SK-N-SH (cell line): ENCODE measurements at places on chromosomes 12 and 14.

GRCh38 chr12:89700191-89700810 lies 8.3 kb downstream of the ATP2B1 start:
- DNase-seq = no peak

GRCh38 chr12:47033081-47033480 lies 46.3 kb upstream of the PCED1B start:
- DNase-seq = no peak

DNA sequence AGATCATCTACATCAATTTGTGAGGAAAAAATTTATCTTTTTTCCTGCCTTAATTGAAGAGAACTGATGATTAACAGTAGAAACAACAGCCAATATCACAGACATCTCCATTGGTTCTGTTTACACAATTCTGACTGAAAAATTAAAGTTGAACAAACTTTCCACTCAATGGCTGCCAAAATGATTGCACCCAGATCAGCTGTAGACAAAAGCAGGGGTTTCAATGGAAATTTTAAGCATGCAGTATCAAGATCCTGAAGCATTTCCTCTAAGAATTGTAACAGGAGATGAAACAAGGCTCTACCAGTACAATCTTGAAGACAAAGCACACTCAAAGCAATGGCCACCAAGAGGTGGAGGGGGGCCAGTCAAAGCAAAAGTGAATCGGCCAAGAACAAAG lies 231.6 kb upstream of the KRR1 start:
- no peak for DNase-seq

DNA sequence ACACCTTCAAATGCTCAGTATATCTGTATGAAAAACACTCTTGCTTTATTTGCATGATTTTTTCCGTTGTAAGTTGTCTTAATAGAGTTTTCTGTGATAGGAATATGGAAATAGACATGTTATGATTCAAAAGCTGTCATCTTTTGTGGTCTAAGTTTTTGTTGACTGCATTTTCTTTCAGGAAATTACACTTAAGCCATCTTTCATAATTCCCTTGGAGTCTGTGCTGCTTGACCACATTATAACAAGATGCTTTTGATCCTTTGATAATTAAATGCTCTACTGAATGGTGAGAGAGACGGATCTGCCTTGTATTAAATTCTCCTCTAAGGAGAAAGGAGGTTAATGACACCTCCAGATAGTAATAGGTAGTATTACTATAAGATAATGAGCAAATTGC lies 272.8 kb upstream of the DAAM1 start:
- no peak for DNase-seq

- DNase-seq = no peak
Measured at GRCh38 chr12:18239526-18239925, 21.8 kb upstream of the PIK3C2G start.

- DNase-seq = no peak
Measured at GRCh38 chr14:53375599-53375998, 222.5 kb upstream of the DDHD1 start.

GRCh38 chr12:92226071-92226661 lies 80.5 kb upstream of the BTG1 start:
- no peak for DNase-seq

- DNase-seq = no peak
Measured at GRCh38 chr14:83164016-83164415, 1630.4 kb upstream of the SEL1L start.

- DNase-seq = no peak
Measured at GRCh38 chr12:100830003-100830795, 35.6 kb downstream of the ANO4 start.

DNA sequence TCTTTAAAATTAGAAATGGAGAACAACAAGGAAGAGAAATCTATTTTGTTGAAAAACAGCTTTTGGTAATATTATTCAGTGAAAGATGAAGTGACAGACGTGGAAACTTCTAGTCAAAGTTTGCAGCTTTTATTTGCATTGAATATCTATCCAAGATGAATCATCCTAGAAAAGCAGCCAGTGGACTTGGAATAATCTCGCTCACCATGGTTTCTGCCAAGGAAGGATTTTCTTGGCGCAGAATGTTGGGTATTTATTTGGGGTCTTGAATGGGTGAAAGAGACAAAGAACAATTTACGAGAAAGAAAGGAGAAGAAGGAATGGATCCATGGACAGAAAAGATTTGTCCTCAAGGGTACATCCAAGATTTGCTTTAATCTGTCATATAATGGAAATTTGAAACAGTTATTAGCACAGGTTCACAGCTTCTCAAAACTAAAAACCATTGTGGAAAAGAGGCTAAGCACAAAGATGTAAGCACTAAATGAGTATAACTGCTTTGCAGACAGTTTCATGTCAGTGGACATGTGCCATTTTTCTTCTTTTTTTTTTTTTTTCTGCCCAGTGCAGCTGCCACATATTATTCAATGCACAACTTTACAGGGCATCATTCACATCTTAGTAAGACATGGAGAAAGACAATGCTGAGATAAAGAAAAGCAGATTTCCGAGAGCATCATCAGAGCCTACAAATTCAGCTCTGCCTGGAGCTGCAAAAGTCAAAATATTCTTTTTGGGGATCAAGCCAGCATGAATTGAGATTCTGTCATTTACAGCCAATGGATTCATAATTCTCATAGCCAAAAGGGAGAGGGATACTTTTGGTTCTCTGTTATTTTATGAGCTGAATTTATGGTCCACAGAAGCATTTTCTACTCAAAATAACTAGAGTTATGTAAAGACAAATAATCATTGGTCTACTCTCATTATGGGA lies 333.7 kb downstream of the DAD1 start:
- DNase-seq = no peak

DNA sequence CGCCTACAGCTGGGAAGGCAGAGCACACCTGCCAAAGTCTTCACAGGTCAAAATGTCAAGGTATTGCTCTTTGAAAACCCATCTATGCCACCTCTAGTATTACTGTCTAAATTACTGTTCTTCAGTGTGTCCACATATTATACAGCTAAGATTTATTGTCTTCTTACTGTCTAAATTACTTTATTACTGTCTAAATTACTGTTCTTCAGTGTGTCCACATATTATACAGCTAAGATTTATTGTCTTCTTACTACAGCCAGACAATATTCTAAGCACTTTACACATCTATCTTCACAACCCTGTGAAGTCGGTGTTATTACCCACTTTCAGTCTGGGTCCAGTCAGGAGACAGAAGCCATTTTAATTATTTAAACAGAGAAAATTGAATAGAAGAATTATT lies 173.9 kb downstream of the MYRFL start:
- no peak for DNase-seq

DNA sequence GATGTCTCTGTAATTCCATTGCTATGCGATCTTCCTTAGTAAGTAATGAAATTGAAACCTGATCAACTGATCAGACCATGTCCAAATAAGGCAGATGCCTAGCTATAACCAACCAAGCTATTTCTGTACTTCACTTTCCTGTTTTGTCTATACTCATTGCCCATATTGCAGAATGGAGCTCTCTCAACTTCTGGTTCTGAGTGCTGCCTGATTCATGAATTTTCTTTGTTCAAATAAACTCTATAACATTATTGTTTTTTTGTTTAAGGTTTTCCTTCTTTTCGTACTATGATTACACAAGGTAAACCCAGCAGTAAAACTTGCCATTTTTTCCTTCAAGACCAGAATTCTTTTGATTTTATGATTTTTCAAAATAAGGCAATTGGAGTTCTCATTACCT lies 16.3 kb downstream of the COX16 start:
- DNase-seq = no peak

DNA sequence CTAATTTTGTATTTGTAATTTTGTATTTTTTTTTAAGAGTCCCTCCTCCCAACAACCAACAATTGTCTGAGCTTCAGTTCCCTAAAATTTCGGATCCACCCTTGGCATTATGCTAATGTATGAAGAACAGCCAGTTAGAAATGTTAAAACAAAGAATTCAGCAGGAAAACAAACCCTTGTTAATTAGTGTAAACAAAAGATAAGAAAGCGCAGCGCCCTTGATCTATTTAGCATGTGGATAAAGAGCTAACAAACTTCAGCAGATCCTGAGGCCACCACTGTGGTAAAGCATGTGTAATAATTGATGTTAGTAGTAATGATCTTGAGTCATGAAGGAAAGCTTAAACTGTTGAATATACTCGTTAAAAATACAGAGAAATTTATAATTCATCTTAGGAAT lies 199.8 kb downstream of the TMX1 start:
- no peak for DNase-seq

DNA sequence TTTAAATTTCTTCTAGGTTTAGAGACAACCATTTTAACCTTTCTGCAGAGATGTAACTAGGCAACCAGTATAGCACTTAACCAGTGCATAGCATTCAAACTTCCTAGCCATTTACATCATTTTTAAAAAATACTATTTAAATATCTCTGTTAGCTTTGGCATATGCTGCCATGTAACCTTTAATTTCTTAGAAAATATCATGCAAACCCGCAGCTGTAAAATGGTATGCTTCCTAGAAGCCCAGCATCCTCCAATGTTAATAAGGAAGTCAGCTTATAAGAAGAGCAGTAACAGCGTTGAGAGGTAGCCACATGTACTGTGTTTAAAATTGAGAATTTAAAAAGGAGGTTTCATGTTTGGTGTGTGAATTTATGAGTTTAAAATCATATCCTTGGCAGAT lies 22.8 kb downstream of the GNG2 start:
- no peak for DNase-seq

DNA sequence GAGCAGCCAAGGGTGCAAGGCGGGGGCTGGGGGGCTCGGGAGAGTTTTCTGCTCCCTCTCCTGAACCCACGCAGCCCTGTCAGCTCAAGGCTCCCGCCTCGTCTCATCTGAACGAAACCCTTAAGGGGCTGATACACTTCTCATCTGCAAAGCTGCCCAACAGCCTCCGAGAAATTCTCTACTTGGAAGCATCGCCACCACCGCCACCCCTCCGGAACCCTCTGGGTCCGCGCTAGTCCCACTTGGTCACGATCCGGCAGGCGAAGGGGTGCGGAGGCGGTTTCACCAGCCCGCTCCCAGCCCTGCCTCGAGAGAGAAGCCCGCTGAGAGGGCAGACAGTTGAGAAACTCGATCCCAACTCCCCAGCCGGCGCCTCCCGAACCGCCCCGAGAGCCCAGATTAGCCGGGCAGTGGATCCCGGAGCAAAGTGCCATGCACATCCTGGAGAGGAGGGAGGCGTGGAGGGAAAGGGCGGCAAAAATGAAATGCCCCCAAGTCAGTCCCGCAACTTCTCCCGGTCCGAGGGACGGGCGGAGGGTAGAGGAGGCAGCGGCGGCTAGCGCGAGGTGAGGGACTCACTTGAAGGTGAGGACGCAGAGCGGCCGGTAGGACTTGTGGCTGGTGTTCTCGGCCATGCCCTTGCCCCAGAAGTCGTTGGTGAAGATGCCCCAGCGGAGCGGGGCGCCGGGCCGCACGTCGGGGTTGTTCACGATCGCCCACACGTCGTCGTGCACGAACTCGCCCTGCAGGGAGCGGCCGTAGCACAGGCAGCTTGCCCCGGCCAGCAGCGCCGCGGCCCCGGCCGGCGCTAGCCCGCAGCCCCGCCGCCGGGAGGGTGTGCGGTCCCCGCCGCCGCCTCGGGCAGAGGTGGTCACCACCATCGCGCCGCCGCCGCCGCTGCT lies 620 bp downstream of the TMTC1 start:
- DNase-seq = peak; percentile 48

DNA sequence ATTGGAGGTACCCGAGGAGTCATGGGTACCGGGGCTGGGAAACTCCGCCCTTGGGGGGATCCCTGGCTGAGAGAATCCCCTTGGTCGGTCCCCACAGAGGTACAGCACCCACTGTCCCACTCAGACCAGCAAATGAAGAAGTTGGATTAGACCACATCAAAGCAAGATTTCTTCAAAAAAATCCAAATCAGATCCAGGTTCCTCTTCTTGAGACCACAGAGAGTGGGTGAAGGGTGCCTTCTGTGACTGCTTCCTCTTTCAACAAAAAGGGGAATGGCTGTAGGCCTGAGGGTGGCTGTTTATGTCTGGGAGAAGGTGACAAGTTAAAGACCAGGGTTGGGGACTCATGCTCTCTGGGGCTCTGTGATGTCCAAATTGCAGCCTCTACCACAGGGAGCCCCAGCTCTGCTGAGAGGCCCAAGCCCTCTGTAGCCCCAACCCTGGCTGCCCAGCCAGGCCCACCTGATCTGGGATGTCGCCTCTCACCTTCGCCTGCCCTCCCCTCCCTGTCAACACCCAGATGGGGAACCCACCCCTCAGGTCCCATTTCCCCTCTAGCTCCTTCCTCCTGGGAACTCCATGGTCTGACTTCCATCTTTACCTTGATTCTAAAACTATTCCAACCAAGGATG lies 50.9 kb downstream of the ZFP36L1 start:
- DNase-seq = no peak

- DNase-seq = no peak
Measured at GRCh38 chr12:72631926-72632685, 359.9 kb downstream of the TRHDE start.

GRCh38 chr12:70243510-70244371 lies 508 bp downstream of the CNOT2 start:
- peak; percentile 93 for DNase-seq

DNA sequence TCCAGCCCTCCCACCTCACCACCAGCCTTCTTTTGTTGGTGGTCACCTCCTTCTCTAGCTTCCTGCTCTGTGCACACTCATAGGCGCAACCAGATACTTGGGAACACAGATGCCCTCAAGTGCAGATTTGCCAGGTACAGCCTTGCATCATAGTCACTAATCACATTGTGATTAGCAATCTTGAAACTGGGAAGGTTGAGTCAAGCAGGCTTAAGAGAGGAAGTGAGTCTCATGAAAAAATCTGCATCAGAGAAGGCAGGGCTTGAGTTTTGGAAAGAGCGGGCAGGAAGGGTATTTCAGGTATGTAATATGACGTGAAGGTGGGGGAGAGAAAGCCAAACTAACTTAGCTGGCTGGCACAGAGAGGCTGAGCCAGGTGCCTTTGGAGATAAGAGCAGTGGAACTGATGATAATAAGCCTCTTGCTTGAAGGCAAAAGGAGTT lies 2.7 kb upstream of the RABGGTA start:
- DNase-seq = no peak

GRCh38 chr12:4112290-4112689 lies 161.3 kb upstream of the CCND2 start:
- DNase-seq = no peak
